Gastroesophageal sphincter (tissue), 4 donors: ENCODE measurements at places on chromosomes 1 and 21. TPM values are rescaled to one million over a fixed set of nuclear protein-coding genes. Genes with fewer than 3 reads are reported as not detected.

DNA sequence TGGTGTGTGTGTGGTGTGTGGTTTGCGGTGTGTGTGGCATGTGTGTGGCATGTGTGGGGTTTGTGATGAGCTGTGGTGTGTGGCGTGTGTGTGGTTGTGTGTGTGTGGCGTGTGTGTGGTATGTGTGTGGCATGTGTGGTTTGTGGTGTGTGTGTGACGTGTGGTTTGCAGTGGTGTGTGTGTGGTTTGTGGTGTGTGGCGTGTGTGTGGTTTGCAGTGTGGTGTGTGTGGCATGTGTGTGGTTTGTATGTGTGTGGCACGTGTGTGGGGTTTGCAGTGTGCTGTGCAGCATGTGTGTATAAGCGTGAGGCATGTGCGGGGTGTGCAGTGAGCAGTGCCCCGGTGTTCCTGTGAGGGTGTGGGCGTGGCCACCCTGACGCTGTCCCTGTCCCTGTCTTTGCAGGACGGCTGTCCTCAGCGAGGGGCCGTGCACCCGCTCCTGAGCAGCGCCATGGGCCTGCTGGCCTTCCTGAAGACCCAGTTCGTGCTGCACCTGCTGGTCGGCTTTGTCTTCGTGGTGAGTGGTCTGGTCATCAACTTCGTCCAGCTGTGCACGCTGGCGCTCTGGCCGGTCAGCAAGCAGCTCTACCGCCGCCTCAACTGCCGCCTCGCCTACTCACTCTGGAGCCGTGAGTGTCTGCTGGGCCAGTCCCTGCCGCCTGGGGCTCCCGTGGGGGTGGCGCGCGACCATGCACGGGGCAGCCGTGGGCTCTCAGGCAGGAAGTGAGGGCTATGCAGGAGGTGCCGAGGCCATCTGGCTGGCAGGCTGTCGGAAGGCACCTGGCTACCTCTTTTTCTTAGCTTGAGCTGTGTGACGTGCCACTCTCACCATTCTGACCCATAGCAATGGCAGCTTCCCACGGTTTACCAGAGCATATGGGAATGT is 52.6 kb upstream of the TRAPPC10 start:
- ATAC-seq, result no peak

LCE1C gene
- not detected for total RNA-seq

- ATAC-seq, result no peak
Observed at GRCh38 chr21:42698733-42699132, 45.3 kb downstream of the PDE9A start.

DNA sequence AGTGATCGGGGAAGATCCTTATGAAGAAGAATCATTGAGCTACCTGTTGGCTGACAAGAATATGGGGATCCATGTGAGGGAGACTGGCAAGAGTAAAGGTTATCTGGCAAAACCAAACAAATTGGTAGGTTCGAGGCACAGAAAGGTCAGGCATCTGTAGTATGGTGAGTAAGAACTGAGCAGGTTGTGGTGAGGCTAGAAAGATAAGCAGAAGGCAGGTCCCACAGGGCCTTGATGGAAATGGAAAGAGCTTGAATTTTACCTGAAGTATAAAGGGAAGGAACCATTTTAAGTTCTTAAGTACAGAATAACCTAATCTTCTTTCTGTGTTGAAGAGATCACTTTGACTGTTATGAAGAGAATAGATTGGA is 11.1 kb downstream of the PTPRC start:
- ATAC-seq, result no peak

- peak; percentile 45 for ATAC-seq
Observed at GRCh38 chr1:17561247-17561548, 21.7 kb downstream of the ARHGEF10L start.

- ATAC-seq, result no peak
Observed at GRCh38 chr1:162840250-162840839, 20.6 kb downstream of the CCDC190 start.

DNA sequence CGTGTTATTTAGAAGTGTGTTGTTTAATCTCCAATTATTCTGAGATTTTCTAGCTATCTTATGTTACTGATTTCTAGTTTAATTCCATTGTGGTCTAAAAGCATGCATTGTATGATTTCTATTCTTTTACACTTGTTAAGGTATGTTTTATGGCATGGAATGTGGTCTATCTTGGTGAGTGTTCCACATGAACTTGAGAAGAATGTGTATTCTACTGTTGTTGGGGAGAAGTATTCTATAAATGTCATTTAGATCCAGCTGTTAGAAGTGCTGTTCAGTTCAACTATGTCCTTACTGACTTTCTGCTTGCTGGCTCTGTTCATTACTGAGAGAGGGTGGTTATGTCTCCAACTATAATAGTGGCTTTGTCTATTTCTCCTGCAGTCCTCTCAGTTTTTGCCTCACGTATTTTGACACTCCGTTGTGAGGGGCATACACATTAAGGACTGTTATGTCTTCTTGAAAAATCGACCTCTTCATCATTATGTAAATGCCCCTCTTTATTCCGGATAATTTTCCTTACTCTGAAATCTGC is 12.0 kb upstream of the PLA2G5 start:
- no peak for ATAC-seq

DNA sequence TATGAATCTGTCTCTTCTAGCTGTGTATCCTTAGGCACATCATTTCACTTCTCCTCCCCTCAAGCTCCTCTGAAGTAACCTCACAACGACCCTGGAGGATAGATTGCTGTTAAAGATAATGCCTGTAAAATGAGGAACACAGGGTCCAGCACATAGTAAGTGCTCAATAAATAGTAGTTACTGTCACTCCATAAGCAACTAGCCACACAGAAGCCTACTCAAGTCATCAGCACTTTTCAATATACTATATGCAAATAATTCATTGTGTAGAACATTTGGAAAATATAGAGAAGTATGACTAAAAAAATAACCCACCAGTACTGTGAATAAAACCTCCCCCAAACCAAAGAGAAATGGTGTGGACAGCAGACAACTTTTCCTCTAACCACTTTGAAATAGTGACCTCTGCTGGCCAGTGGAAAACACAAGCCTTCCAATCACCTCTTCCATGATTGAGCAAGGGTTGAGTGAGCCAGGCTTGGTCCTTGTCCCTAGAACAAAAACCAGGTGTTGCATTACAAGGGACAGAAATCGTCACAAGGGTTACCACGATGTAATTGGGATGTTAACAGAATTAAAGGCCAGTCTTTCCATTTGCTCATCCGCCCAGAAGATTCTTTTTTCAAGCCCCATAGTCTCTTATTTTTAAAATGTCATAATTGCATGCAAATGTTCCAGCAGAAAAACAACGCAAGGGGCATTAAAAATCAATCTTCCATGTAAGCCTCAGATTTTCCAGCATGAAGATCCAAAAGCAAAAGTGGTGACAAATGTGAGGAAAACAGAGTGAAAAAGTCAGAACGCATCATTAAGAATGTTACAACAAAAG is 15.7 kb upstream of the GLIS1 start:
- ATAC-seq, result no peak

- ATAC-seq, result no peak
Observed at GRCh38 chr1:77536813-77537212, 145.6 kb downstream of the ZZZ3 start.

GRCh38 chr1:93516164-93516563 is 68.2 kb downstream of the FNBP1L start:
- ATAC-seq, result no peak

- no peak for ATAC-seq
Observed at GRCh38 chr1:169012416-169012815, 94.1 kb upstream of the ATP1B1 start.

DNA sequence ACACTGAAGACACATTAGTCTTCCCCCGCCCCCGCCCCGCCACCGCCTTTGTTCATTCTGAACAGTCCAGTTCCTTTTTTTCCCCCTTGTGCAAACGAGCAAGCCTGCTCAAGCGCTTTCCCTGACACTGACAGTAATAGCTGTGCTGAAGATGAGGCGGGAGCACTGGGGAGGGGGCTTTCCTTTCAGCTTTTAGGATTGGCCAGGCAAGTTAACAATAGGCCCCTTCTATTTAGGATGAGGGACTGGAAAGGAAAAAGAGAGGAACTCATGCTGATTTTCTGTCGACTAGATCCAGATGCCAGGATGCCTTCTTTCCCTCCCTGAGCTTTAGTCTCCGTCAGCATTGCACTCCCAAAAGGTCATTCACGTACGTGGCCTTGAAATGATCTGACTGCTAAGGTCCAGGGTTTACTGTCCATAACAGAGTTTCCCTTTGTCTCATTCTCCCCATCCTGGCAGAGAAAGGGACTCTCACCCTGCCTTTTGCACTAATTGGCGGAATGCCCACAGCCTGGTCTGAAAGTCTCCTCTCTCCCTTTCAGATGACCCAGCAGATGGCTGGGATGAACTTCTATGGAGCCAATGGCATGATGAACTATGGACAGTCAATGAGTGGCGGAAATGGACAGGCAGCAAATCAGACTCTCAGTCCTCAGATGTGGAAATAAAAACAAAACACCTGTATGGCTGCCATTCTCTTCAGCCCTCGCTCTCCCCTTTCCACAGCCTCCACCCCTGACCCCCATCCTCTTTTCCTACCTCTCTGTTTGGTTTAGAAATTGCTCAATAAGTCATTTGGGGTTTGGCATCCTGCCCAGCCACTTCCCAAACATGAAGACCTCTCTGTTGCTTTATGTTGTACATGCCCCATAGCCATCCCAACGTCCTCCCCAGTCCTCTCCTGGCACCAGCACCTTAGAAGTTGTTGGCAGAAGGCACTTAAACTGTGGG is 28.6 kb upstream of the ZFP69B start:
- no peak for ATAC-seq
